T follicular helper cell (primary cell): ENCODE measurements at places on chromosomes 4 and X.

GRCh38 chrX:133634416-133634815, 219.1 kb upstream of the GPC4 start:
- DNase-seq, result no peak

- DNase-seq, result no peak
Observed at GRCh38 chrX:1226249-1226648, 13.8 kb upstream of the CRLF2 start.

- DNase-seq, result no peak
Observed at GRCh38 chrX:41110801-41111625, 25.8 kb downstream of the USP9X start.

DNA sequence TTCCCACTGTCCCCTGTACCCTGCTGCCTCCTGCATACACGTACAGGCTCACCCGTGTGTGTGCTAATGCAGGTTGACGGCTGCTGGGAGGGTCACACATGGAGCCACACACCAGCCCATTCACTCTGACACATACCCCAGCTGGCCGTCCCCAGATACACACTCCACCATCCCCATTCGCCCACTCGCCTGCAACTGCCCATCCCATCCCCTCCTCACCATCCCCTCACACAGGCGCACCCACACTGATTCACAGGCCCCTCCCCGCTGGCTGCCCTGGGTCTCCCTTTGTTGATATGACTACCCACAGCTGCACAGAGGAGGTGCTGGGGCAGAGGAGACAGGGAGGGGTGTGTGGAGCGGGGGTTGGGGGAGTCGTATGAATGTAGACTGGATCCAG, 25.7 kb downstream of the PJA1 start:
- no peak for DNase-seq

- DNase-seq, result no peak
Observed at GRCh38 chr4:23268072-23268771, 575.5 kb downstream of the GBA3 start.

DNA sequence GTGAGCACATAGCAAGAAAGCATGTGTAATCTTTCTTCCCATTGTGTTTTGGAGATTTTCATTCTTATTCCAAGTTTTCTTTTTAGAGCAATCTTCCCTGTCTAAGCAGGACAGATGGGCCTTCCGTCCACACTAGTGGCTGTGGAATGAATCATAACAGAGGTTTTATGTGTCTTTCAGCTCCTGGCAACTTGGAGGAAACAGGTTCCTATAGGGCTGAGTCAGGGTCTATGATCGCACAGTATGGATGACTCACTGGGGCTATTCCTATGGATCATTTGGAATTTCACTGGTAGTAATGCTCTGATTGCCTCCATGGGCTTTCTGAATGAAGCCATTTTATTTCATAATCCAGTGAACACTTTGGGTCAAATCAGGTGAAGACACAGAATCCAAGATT, 51.8 kb upstream of the CBLL2 start:
- no peak for DNase-seq

DNA sequence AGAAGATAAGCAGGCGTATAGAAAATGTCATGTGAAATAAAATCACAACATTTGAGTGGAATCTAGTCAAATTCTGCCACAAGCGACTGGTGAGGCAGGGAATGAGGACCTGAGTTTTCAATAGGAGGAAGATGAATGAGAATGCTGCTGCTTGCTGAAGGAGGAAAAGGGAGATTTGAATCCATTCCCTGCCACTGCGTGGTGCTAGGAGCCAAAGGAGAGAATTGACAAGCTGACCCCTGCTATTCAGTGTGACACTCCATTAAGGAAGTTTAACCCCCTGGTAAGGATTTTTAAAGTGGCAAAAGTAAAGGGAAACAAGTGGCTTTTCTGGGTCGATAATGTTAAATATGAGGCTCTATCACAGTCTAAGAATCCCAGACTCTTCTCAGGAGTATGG, 314.0 kb downstream of the NAF1 start:
- DNase-seq, result no peak

GRCh38 chrX:131782646-131783045, 238.8 kb downstream of the OR13H1 start:
- no peak for DNase-seq

DNA sequence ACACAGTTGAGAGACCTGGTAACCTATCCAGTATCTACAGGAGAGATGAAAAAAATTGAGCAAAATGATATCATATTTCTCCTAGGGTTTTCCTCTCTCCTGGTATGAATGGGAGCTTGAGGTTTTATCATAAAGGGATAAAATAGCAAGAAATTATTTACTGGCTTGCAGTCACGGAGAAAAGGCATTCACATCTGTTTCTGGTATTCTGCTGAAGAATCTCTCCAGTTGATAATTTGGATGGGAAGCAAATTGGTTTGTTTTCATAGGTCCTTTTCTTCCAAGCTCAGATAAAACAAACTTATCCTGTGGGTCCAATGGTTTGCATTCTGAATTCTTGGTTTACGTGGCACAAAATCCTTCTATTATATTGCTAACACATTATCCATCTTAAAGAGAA, 83.1 kb upstream of the GYPA start:
- DNase-seq, result no peak

DNA sequence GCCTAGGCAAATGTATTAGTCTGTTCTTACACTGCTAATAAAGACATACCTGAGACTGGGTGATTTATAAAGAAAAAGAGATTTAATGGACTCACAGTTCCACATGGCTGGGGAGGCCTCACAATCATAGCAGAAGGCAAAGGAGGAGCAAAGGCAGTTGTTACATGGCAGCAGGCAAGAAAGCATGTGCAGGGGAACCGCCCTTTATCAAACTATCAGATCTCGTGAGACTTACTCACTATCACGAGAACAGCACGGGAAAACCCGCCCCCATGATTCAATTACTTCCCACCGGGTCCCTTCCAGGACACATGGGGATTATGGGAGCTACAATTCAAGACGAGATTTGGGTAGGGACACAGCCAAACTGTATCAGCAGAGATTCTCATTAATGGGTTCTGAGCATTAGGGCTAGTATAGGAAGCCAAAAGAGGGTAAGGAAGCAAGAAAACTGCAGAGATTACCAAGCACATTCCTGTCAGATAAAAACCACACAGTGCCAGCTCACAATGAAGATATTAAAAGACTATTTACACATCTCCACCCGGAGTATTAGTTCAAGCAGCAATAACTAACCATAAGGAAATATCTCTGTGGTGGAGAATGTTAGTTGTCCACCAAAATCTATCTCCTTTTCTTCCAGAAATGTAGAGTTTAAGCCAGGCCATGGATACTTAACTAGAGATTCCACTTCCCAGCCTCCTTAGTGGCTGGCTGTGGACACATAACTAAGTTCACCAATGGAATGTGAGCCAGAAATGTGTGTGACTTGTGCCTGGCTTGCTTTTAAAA, 61.2 kb upstream of the HOPX start:
- DNase-seq, result no peak

DNA sequence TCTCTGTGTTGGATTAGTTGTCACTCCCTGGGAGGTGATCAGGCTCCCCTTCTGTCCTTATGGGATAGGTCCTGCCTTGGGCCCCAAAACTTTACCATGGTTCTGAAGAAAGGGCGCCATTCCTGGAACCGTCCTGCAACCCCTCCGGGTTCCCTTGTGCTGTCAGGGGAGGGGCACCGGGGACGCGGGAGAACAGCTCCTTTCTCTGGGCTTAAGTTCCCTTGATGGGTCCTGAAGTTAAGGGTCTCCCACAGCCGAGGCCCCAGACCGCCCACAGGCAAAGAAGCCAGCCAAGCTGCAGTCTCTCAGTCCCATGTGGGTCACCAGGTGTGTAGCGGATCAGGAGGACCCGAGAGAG, 44.8 kb downstream of the UGT2A3 start:
- no peak for DNase-seq

DNA sequence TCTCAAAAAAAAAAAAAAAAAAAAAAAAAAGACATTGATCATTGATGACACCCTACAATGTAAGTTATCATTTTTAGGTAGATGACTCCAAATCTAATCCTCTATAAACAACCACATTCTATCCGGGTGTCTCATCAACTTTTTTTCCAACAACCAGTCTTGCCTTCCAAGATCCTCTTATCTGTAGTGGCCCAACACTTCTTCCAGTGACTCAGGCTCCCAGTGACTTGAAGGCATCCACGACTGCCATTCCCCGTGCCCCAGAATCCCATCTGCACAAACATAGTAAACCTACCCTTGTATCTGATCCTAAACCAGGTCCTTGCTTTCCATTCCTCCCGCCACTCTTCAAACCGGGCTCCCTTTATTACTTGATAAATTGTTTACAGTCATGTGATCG, 15.6 kb upstream of the TSPAN5 start:
- no peak for DNase-seq

DNA sequence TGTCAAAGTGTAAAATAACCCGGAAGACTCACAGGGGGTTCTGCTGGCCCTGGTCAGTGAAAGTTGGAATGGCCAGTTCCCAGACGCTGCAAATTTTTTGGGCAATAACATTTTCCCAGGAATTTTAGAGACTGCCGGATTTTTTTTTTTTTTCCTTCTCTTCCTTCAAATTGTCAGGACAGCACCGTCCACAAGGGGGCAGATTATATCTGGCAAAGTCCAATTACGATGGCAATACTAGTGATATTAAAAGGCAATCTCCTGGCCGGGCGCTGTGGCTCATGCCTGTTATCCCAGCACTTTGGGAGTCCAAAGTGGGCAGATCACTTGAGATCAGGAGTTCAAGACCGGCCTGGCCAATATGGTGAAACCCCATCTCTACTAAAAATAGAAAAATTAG, 20.5 kb downstream of the SLC25A5 start:
- peak; percentile 31 for DNase-seq

DNA sequence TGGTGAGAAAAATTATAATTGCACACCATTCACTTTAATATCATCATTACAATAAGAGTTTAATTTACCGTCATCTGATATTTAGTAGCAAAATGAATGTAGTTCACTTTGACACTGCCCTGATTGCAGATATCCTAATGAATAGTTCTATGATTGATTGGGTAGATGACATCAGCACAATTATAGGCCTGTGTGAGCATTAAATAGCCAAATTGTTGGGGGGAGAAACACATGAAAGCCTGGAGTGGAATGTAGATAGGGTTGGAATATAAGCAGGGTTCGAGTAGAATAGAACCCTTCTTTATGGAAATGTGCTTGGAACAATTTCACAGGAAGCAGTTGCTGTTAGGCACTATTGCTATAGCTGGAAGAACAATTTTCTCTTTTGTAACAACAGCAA, 1526.2 kb downstream of the RPA4 start:
- no peak for DNase-seq

DNA sequence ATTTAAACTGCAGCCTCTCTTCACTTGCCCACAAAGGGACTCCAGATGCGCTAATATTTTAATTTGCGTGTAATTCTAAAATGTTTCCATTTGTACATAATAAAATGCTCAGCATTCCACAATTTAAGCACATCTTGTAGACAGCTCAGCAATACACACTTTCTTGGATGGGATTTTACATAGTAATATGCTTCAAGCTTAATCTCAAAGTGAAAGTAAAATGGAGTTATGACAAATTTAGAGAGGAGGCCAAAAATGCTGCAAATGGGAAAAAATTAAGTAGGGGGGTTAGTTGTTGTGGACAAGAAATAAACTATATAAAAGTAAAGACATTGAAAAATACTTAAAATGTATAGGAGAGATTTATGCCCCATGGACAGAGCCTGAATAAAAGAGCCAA, 149.1 kb downstream of the FBXO8 start:
- no peak for DNase-seq

DNA sequence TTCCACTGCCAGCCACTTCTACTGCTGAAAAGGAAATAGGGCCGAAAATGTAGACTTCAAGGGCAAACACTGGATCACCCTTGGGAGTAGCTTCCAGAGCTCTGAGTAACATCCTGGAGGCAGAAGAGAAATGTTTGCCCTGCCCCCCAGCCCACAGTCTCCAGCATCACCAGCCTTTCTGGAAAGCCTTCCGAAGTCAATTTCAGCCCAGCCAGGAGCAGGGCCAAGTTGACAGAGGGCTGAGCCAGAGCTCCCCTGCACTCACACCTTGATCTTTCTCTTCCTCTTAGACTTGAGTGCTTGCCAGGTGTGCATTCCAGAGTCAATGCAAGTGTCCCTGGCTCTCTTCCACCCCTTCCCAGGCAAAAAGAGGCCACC, 35.2 kb downstream of the SLC25A5 start:
- no peak for DNase-seq

- DNase-seq, result no peak
Observed at GRCh38 chr4:117676153-117676552, 358.1 kb upstream of the NDST3 start.

GRCh38 chrX:150762258-150763165, 69.3 kb downstream of the MTMR1 start:
- DNase-seq, result no peak

DNA sequence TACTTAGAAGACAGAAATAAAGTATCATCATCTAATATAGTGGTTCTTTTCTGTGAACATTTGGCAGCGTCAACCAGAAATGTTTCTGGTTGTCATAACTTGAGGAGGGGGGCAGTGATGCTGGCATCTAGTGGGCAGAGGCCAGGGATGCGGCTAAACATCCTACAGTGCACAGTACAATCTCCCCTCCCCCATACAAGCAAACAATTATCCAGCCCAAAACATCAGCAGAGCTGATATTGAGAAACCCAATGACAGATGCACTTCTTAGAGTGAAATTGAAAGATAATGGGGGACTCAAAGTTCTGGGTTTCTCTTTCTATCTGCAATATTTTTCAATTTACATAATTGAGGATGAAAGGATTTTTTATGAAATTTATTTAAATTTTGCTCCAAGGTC, 1.9 kb upstream of the EIF1AX start:
- no peak for DNase-seq

DNA sequence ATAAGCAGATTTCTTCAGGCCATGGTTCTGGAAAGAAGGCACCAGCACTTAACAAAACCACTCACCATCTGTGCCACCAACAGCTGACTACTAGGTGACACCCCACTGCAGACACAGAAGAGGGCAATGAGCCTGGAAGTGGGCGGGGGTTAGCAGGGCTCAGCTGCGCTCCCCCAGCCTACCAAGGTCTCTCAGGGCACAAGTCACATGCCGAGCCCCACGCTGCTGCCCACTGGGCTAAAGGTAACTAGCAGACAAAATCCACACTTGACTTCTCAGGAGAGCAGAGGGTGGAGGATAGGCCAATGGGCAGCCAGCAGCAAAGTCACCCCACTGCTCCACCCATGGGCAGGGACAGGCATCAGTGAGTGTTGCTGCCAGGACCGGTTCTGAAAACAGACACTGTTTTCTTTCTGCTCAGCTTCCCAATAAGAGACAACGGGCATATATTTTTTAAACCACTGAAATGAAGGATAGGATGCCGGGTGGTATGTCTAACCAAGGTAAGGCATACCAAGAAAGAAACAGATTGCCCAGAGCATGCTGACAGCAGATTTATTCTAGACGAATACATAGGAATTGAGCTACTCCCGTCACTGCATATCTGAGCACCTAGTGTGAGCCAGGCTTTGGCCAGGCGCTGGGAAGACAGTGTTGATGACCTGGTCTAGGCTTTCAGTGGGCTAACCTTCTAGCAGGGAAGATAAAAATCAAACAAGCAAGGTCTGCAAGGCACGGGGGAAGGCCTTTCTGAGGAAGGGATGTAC, 20.1 kb downstream of the ACSL1 start:
- DNase-seq, result no peak

DNA sequence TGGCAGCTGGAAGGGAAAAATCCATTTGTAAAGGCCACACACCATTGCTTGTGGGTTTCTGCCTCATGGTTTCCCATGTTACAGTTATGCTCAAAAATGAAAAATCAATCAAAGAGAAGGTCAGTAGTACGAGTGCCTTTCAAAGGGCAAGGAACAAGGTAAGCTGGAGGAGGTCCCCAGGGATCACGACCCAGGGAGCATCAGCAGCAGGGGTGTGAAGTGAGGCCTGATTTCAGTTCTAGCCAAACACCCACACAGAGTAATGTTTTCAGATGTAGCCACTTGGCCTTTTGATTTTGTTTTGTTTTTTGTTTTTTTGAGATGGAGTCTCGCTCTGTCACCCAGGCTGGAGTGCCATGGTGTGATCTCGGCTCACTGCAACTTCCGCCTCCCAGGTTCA, 69.4 kb upstream of the AFAP1 start:
- DNase-seq, result no peak
